CD4-positive, alpha-beta T cell treated with Interleukin-12 subunit alpha and Interleukin-12 subunit beta, for 1 hour (primary cell): ENCODE measurements at places on chromosomes 4 and X.

GRCh38 chrX:42943051-42943974 lies 165.3 kb upstream of the PPP1R2C start:
- peak; percentile 69 for DNase-seq

DNA sequence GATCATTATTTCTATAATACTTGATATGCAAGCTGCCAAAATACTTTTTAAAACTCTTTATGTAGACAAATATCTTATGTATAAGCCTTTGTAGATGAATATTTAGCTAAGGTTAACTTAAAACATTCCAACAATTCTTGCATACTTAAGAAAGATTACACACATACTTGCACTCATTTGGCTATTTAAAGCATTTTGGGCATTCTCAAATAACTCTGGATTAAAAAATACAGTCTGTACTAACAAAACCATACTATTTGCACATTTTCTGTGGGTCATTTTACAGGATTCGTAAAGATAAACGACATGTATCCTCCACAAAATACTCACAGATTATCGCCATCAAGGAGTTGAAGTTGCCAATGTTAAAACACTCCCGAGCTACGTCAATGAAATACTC lies 26.5 kb downstream of the RASGEF1B start:
- DNase-seq = no peak

DNA sequence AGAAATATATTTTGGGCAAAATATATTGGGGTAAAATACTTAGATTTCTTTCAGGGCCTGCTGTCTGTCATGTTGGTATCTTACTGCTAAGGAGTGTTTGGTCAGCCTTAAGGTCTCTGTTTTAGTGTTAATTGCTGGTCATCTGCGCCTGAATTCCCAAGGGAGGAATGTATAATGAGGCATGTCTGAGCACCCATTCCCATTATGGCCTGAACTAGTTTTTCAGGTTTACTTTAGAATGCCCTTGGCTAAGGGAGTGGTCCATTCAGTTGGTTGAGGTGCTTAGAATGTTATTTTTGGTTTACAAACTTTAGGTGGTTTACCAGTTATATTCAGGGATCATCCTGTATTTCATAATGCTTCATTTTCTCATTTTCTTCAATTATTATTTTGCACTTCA lies 125.9 kb downstream of the CFAP299 start:
- DNase-seq = no peak

DNA sequence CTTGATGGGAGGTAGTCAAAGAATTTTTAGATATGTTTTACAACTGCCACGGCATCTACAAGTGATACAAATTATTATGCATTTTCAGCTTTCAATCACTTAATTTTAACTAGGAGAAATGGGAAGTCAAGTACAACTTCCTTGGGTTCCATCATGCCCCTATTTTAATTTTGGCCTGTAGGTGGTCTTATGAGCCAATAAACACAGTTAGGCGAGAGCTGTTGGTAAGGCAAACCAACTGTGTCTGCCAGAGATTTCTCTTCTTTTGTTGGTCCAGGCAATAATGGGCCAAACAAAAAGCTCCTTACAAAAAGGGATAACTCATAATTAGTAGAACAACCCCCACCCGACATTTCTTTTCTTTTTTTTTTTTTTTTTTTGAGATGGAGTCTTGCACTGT lies 63.3 kb upstream of the ARX start:
- no peak for DNase-seq

DNA sequence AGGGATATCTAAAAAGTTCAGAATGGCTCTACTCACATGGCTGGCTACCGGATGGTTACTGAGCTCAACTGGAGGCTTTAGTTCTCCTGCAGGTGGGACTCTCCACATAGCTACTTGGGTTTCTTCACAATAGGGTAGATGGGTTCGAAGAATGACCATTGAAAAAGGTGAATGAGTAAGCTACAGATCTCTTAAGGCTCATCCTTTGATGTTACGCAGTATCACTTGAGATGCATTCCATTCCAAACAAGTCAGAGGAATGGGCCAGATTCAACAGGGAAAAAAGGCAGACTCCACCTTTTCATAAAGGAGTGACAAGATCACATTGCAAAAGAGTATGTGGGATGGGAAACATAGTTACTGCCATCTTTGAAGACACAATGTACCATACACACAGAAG lies 52.6 kb downstream of the DDX53 start:
- DNase-seq = no peak

- no peak for DNase-seq
Measured at GRCh38 chrX:117990438-117990837, 126.2 kb downstream of the KLHL13 start.

- no peak for DNase-seq
Measured at GRCh38 chrX:13520936-13521335, 48.5 kb upstream of the EGFL6 start.

DNA sequence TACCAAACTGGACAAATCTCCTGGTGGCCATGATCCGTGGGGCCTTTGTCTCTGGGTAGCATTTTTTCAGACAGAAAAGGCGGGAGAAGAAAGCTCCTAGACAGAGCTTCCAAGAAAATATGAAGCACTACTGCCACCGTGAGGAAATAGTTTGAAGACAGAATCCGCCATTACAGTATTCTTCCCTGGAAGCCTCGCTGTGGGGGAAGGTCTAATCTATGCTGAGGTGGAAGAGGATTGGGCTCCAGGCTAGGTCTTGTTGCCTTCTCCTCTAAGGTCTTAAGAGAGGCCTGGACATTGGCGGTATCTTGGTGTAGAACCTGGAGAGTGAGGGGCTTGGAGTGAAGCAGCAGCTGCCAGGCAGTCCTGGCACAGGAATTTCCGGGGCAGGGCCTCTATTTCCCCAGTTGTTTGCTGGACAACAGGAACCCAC lies 218.9 kb downstream of the OR13H1 start:
- no peak for DNase-seq
